Fibroblast of skin of left biceps (primary cell): ENCODE measurements at places on chromosomes 1 and 21.

DNA sequence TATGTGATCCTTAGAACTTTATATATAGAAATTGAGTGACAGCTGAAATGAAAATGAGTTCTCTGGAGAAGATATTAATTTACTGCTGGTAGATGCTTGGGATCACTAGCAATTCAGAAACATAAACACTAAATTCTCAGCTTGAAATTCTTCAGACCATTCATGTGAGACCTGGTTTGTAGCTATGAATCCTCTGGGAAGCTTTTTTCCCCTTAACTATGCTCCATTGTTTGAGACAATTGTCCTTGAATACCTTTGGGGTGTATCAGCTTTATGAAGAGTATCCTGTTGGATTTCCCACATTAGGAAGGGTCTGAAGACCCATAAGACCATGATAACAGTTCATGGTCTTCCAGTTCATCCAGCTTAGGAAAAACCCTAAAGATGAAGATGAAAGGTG is 4.6 kb upstream of the DENND1B start:
- DNase-seq: no peak

DNA sequence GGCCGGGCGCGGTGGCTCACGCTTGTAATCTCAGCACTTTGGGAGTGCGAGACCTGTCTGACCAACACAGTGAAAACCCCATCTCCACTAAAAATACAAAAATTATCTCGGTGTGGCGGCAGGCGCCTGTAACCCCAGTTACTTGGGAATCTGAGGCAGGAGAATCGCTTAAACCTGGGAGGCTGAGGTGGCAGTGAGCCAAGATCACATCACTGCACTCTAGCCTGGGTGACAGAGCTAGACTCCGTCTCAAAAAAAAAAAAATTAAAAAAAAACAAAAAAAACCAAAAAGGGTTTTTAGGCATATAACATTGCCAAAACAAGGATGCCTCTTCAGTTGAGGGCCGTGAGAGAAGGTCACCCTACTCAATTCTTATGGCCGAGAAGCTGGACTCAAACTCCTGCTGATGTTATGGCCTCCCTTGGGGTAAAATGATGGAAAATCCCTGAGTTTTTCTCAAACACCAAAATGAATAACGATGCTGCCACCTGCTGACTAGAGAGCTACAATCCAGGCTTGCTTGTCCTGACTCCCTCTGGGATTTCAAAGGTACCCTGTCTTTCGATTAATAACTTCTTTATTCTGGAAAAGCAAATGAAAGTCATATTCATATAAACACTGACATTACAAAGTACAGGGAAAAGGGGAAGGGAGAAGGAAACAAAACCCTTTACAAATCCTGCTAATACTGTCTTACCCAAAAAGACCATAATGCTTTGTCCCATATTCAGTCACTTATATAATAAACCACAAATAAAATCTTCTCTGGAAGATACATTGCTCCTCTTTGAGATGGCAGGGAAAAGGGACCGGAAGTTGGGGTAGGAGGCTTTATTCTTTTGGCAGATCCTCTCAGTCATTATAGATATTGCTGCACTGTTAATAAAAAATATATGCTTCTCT is 10.7 kb downstream of the RAB42 start:
- DNase-seq: peak; percentile 38

- DNase-seq: no peak
These were observed 121.3 kb downstream of the SEC16B start for GRCh38 chr1:177848577-177848976.

DNA sequence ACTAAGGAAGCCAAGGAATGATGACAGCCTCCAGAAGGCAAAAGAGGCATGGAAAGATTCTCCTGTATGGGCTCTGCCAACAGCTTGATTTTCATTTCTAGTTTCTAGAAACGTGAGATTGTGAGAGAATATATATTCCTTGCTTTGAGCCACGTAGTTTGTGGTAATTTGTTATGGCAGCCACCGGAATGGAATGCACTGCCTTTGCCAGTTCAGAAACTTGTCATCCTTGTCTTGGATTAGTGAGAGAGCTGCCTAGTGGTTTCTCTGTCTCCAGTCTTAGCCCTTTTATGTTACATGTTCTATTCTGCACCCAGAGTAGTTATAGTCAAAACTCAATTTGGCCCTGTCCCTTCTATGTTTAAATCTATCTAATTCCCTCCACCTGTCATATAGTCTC is 216.0 kb upstream of the PTGFR start:
- peak; percentile 64 for DNase-seq

- DNase-seq: no peak
These were observed 368.5 kb downstream of the RPS6KC1 start for GRCh38 chr1:213419401-213420030.

DNA sequence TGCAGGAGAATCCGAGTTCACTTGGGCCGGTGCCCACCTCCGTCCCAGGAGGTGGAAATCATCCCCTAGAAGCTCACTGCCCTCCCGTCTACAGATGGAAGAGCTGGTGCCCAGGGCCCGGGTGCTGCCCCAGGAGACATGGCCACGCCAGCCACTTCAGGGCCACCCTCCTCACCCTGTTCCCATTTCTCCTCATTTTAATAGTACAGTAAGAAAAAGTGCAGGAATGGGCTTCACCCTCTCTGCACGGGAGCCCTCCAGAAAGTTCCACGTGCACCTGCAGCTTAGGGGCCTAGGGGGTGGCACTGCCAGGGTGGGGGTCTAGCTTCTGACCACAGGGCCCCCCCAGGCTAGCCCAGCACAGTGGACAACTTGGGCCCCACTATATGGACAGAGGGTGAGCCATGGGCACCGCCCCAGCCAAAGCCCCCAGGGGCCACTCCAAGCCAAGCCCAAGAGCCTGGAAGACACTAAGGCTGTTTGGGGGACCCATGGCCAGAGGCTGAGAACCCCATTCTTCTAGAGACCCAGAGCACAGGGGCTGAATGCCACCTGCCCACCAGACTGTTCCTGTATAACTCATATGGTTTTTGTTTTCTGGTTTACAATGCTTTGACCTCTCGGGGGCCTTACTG is 3.4 kb upstream of the FTCD start:
- no peak for DNase-seq

GRCh38 chr1:59171788-59172187 is 125.1 kb upstream of the FGGY start:
- no peak for DNase-seq

DNA sequence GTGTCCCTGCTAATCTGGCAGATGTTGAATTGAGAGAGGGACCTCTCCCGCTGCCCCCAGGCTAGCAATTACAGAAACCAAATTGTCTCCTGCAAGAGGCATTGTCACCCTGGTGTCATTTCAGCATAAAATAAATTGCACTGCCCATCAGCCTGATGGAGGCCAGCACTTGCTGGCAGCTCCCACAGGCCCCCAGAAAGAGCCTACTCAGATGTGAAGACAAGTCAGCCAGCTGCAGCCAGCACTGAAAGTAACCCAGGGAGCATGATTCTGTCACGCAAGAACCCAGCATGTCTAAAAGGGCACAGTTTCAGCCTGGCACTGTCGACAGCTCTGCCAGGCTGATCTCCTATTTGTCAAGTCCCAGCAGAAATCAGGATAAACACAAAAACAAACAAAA is 110.3 kb upstream of the CTTNBP2NL start:
- no peak for DNase-seq

DNA sequence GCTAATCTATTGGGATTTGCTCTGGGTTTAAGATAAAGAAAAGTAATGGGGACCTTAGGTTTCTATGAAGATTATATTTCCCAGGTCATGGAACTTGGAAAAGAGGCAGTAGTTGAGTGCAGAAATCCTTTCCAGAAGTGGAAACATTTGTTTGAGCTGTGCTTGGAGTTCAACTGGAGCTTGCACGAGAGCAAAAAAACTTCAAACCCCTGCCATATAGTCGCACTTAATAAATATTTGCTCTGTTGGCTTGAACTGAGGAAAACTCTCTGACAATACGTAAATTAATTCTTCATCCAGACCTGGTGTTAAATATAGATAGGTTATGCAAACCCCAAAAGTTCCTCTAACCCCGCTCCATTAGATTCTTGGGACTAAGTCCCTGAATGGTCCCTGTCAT is 52.8 kb upstream of the COL24A1 start:
- no peak for DNase-seq

DNA sequence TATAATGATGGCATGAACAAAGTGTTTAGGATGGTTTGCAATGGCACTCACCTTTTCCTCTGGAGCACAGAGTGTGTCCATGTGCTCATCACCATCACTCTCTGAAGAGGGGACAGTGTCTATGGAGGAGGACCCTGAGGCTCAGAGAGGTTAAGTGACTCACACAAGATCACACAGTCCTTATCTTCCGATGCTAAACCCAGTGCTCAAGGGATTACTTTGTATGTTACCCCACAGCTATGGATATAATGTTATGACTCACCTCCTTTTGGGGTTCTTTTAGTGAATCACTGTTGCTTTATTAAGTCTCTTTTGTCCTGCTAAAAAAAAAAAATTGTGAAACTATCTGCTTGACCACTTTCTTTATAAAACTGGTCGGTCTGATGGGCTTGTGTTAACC is 67.6 kb downstream of the TENT5C start:
- no peak for DNase-seq

- no peak for DNase-seq
These were observed 26.1 kb downstream of the ZP4 start for GRCh38 chr1:237864338-237865244.

DNA sequence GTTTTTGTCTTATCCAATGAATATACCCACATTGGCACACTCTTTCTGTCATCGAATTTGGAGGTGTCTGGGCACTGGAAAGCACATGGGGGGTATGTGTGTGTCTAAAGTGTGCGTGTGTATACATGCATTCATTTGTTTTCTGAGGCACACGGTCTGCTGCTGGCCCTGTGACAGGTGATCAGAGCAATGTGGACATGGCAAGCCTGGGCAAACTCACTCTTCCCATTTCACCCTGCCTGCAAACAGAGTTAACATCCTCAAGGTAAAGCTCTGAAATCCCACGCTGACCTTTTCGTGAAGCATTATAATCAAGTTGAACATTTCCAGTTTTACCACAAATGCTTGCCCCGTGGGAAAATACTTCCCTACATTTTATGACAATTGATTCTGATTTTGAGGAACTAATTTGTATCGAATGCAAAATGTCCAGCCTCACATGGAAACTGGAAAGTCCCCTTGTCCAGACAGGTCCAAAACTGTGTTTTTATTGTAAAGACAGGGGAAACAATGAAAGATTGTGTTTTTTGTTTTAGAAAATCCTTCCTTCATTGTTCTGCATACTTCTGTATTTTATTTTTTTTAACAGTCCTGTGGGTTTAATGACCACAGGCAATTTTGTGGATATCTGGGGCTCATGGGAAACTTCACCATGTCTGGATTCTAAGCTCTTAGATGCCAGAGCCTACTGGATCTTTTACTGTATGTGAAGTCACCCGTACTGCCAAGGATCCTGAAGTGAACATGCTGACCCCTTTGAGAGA is 160.9 kb downstream of the PBX1 start:
- DNase-seq: no peak

DNA sequence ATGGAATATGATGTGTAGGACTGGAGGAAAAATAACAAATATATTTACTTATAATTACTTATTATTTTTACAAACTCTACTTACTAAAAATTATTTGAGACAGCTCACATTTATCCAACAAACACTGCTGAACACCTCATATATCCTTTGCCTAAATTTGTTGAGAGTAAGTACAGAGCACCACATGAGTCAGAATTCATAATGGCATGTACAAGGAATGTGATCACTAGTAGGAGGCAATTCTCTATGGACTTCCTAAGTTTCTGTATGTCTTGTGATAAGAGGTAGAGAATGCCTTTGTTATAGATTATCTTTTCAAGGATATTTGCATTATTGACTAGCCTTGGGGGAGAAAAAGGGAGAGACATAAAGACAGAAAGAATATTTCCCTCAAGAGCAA is 8.2 kb upstream of the ST6GALNAC3 start:
- DNase-seq: no peak
